ENCODE measurements at places on chromosomes 7 and 10.

GRCh38 chr7:155705623-155706360 is 61.3 kb downstream of the RBM33 start:
- no peaks in the 10 kb centered on the region for H3K36me3 ChIP-seq
- no peak overlapping the region for H3K27ac ChIP-seq
- H3K27me3 ChIP-seq: no peaks in the 10 kb centered on the region
- H3K4me3 ChIP-seq: no peak overlapping the region
- DNase-seq: no peak
- no peaks in the 10 kb centered on the region for H3K4me1 ChIP-seq

DNA sequence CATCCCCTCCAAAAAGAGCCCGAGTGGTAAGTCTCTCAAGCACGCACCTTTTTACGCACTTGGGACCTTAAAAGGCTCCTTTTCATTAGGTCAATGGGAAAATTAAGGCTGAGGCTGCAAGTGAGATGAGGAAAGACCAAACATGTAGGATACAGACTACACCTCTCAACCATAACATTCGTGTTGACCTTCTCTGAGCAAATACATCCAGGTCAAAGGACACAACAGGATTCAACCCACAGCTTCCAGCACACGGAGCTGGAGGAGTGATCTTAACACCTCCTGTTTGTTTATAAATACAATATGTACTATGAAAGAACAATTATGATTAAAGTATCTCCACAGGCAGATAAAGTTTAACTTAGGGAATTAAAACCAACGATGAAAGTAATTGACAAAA is 9.7 kb downstream of the SFMBT2 start:
- no peak for DNase-seq
- H3K27me3 ChIP-seq: no peaks in the 10 kb centered on the region
- no peaks in the 10 kb centered on the region for H3K4me1 ChIP-seq
- H3K27ac ChIP-seq: no peak overlapping the region
- no peak overlapping the region for H3K4me3 ChIP-seq
- no peaks in the 10 kb centered on the region for H3K36me3 ChIP-seq

GRCh38 chr10:48603421-48604038 is 1.3 kb downstream of the ARHGAP22 start:
- H3K27me3 ChIP-seq: peaks cover 42% of the 10 kb centered on the region
- peaks cover 13% of the 10 kb centered on the region for H3K4me1 ChIP-seq
- DNase-seq: no peak
- no peak overlapping the region for H3K27ac ChIP-seq
- no peaks in the 10 kb centered on the region for H3K36me3 ChIP-seq

- H3K36me3 ChIP-seq: peaks cover 6% of the 10 kb centered on the region
- peaks cover 7% of the 10 kb centered on the region for H3K4me1 ChIP-seq
- DNase-seq: no peak
- no peaks in the 10 kb centered on the region for H3K27me3 ChIP-seq
- H3K4me3 ChIP-seq: no peak overlapping the region
Measured at GRCh38 chr10:101993651-101994200, 62.2 kb downstream of the ARMH3 start.

DNA sequence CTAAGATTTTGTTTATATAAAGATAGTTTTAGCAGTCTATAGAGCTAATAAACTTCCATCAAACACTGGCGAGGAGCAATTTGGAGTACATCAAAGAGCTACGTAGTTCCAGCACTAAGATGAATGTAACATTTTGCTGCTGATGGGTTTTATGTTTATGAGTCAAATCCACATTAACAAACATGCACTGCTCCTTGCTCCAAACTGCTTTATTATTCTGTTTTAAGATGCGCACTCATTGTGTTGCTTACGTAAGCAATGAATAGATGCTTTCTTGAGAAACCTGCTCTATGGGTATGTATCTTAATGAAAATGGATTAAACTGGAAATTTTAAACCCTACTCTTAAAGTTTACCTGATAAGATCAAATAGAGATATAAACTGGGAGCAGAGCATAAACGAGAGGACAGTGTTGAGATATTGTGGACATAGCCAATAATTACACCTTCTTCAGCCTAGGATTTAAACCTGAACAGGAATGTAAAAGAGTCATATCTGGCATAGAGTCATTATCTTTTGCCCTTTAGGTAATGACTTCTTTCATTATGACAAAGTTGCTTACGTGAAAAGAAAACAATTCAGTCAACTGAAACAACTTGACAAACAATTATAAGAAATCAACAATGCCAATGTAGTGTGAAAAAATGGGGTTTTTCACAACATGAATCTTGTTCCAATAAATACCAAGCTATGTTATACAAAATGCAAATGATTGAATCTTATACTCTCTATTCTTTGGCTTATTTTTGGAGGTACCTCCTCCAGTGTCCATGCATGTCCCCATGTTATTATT is 153.5 kb upstream of the MTPN start:
- no peaks in the 10 kb centered on the region for H3K36me3 ChIP-seq
- no peaks in the 10 kb centered on the region for H3K4me1 ChIP-seq
- no peak overlapping the region for H3K4me3 ChIP-seq
- H3K27ac ChIP-seq: no peak overlapping the region
- no peaks in the 10 kb centered on the region for H3K27me3 ChIP-seq
- no peak for DNase-seq

DNA sequence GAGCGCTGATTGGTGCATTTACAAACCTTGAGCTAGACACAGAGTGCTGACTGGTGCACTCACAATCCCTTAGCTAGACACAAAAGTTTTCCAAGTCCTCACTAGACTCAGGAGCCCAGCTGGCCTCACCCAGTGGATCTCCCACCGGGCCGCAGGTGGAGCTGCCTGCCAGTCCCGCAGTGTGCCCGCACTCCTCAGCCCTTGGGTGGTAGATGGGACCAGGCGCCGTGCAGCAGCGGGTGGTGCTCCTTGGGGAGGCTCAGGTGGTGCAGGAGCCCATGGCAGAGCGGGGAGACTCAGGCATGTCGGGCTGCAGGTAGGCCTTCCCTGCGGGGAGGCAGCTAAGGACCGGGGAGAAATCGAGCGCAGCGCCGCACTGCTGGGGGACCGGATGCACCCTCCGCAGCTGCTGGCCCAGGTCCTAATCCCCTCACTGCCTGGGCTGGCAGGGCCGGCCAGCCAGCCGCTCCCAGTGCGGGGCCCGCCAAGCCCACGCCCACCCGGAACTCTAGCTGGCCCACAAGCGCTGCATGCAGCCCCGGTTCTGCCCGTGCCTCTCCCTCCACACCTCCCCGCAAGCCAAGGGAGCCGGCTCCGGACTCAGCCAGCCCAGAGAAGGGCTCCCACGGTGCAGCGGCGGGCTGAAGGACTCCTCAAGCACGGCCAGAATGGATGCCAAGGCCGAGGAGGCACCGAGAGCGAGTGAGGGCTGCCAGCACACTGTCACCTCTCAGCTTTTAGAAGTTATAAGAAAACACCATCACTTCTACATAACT is 128.9 kb downstream of the ZNF438 start:
- no peak for DNase-seq
- no peaks in the 10 kb centered on the region for H3K4me1 ChIP-seq
- peaks cover 53% of the 10 kb centered on the region for H3K36me3 ChIP-seq
- H3K27me3 ChIP-seq: no peaks in the 10 kb centered on the region

DNA sequence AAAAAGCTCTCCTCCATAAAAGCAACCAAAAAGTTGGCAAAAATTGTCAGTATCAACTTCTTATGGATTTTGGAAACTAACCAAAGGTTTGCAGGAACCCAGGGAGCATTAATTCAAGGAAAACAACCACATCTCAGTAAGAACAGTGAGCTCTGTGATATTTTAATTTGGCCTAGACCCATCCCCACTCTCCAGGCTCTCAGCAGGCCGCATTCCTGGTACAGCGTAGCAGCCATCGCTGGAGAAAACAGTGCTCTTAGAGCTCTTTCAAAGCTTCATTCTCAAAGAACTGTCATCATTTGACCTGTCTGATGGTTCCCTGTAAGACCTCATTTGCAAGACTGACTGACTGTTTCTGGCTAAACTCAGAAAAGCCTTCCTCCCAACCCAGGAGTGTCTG is 81.9 kb downstream of the NUDCD3 start:
- DNase-seq: no peak
- no peak overlapping the region for H3K4me3 ChIP-seq
- no peaks in the 10 kb centered on the region for H3K27me3 ChIP-seq
- H3K36me3 ChIP-seq: no peaks in the 10 kb centered on the region
- no peaks in the 10 kb centered on the region for H3K4me1 ChIP-seq

GRCh38 chr10:33808475-33808874 is 474.0 kb upstream of the NRP1 start:
- no peaks in the 10 kb centered on the region for H3K36me3 ChIP-seq
- no peak for DNase-seq
- H3K27me3 ChIP-seq: no peaks in the 10 kb centered on the region
- no peak overlapping the region for H3K4me3 ChIP-seq
- no peaks in the 10 kb centered on the region for H3K4me1 ChIP-seq

GRCh38 chr7:43516581-43517342 is 66.1 kb upstream of the STK17A start:
- DNase-seq: no peak
- no peak overlapping the region for H3K4me3 ChIP-seq
- H3K27ac ChIP-seq: peak overlapping the region; percentile 33
- no peaks in the 10 kb centered on the region for H3K27me3 ChIP-seq
- H3K4me1 ChIP-seq: no peaks in the 10 kb centered on the region
- H3K36me3 ChIP-seq: no peaks in the 10 kb centered on the region

- no peak overlapping the region for H3K4me3 ChIP-seq
- no peaks in the 10 kb centered on the region for H3K27me3 ChIP-seq
Measured at GRCh38 chr10:53598914-53599313, 826.3 kb upstream of the MBL2 start.

GRCh38 chr10:3222068-3222467 is 49.5 kb upstream of the PITRM1 start:
- H3K36me3 ChIP-seq: no peaks in the 10 kb centered on the region
- H3K4me1 ChIP-seq: peaks cover 5% of the 10 kb centered on the region
- DNase-seq: no peak
- H3K27me3 ChIP-seq: no peaks in the 10 kb centered on the region
- no peak overlapping the region for H3K27ac ChIP-seq
- H3K4me3 ChIP-seq: no peak overlapping the region

- H3K27me3 ChIP-seq: peaks cover 3% of the 10 kb centered on the region
- no peak overlapping the region for H3K4me3 ChIP-seq
- H3K27ac ChIP-seq: no peak overlapping the region
Measured at GRCh38 chr10:123790132-123790885, 101.3 kb downstream of the CPXM2 start.

- peaks cover 7% of the 10 kb centered on the region for H3K4me1 ChIP-seq
- DNase-seq: no peak
- H3K4me3 ChIP-seq: no peak overlapping the region
- no peaks in the 10 kb centered on the region for H3K27me3 ChIP-seq
- H3K27ac ChIP-seq: peak overlapping the region; percentile 40
Measured at GRCh38 chr10:15313047-15313446, 58.0 kb downstream of the FAM171A1 start.

DNA sequence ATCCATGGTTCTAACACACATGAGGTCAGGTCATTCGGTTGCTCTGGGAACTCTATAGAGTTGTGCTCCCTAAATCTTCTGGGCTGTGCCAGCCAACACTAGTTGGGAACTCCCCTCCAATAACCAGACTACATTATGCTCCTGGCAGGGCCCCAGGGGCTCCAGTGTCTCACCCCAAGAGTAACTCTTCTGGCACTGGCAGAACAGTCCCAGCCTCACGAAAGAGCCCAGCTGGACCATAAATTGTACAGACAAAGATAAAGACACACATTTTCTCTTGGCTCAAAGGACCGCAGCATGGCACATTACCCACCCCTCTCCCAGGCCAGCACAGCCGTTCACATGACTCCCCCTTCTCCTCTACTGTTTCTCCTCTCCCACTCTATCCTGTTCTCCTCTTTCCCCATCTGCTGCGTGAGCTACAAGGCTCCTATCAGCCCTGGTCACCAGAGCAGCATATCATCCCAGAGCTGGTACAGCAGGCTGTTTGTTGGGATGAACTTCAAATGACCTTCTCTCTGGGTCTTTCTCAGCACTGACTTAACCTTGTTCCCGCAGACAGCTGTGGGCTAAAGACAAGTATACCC is 230.6 kb downstream of the PLXNA4 start:
- H3K36me3 ChIP-seq: no peaks in the 10 kb centered on the region
- H3K27me3 ChIP-seq: no peaks in the 10 kb centered on the region
- H3K4me3 ChIP-seq: no peak overlapping the region
- H3K4me1 ChIP-seq: no peaks in the 10 kb centered on the region
- H3K27ac ChIP-seq: no peak overlapping the region
- DNase-seq: no peak

GRCh38 chr10:64573623-64574325 is 1052.6 kb downstream of the REEP3 start:
- DNase-seq: no peak
- no peak overlapping the region for H3K4me3 ChIP-seq

- H3K4me1 ChIP-seq: no peaks in the 10 kb centered on the region
- H3K36me3 ChIP-seq: no peaks in the 10 kb centered on the region
- no peaks in the 10 kb centered on the region for H3K27me3 ChIP-seq
- H3K4me3 ChIP-seq: no peak overlapping the region
- no peak for DNase-seq
Measured at GRCh38 chr7:147304376-147304775, 1187.8 kb downstream of the CNTNAP2 start.

- no peaks in the 10 kb centered on the region for H3K36me3 ChIP-seq
- no peak for DNase-seq
- no peak overlapping the region for H3K27ac ChIP-seq
Measured at GRCh38 chr7:90843472-90843871, 247.4 kb downstream of the CDK14 start.

Measured in esophagus squamous epithelium (tissue), 5 donors.